ENCODE measurements at places on chromosomes 12 and 14.

DNA sequence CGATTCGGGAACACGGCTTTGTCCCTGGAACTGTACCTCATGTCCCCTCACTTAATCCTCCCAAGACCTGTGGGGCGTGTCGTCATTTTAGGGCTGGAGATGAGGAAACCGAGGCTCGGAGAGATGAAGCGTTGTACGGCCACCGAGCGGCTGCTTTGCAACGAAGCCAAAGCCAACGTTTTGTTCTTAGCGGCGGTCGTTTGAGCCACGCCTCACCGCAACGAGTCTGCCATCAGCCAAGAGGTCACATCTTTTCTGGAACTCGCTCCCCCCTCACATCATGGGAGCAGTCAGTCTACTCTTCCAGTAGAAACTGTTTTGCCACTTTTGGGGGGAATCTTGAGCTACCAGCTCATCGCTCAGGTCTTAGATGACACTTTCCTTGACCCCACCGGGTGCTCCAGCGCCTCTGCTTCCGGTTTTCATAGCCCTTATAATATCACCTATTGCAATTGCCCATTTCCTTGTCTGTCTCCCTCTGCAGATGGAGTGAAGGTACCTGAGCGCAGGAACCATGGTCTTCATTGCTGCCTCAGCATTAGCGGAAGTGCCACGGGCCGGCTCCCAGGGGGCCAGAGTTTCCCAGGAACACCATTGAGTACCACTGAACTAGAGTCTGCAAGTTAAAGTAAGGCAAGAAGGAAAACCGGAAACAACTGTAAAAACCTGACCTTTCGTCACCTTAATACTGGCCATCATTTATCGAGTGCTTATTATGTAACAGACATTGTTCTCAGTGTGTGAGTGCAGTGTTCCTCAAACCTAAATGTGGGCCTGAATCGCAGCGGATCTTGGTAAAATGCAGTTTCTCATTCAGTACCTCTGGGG, 19.6 kb downstream of the NINJ2 start:
- no peak for DNase-seq

DNA sequence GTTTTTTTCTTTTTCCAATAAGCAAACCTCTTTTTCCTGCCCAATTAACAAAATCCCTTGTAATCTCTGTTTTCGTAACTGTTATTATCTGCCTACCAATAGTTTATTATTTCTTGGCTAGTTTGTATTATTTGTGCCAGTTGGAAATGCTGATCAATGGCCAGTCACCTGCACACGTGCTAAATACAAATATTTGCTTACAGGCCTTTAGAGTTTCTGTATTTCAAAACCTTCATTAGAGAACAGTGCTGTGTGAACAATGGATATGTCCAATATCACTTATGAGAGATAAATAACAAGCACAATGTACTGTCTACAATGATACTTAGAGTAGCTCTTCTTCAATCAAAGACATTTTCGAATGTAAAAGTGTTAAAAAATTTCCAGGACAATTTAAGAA, 10.8 kb upstream of the DYRK2 start:
- no peak for DNase-seq

- peak; percentile 19 for DNase-seq
These were observed 226.2 kb upstream of the CRY1 start for GRCh38 chr12:107319533-107320032.

DNA sequence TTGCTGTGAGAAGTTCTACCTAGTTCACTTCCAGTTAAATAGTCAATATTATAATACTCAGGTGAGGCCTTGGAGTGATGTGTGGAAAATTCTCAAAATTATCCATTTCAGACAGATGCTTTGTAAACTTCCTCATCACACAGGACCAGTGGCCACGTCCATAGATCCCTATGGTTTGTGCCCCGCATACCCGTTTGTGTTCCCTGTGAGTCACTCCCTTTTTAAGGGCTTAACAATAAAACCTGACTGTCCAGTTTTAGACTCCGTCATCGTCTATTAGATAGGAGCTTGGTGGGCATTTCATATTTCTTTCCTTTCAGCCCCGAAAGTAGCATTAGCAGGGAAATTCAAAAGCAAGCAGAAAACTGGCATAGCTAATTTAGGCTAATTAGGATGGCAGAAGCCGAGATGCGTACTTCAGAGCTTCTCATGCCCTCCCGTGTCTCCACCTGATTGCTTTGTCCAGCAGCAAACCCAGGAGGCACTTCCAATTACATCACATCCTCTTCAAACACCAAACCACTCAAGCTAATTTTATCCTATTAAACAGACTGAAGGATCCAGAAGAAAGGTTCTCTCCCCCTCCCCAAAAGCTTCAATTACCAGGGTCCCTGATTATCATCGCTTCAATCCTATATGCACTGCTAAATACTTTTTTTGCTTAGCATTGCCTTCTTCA, 186.6 kb upstream of the OTX2 start:
- DNase-seq = no peak

DNA sequence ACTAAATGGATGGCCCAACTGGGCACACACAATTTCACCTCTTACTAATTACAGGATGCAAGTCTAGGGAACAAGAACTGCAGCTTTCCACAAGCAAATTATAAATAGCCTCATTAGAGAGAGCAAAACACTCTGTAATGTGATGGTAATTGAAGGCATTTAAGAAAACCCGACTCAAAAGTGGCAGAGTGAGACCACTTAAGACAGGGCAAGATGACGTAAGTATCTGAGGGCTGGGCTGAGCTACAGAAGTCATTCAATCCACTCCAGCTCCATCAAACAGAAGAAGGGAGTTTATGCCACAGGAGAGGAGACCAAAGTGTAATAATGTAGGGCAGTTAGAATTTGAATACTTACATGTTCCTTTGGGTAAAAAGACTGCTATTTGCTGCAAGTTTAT, 90.3 kb downstream of the PRKAB1 start:
- no peak for DNase-seq

DNA sequence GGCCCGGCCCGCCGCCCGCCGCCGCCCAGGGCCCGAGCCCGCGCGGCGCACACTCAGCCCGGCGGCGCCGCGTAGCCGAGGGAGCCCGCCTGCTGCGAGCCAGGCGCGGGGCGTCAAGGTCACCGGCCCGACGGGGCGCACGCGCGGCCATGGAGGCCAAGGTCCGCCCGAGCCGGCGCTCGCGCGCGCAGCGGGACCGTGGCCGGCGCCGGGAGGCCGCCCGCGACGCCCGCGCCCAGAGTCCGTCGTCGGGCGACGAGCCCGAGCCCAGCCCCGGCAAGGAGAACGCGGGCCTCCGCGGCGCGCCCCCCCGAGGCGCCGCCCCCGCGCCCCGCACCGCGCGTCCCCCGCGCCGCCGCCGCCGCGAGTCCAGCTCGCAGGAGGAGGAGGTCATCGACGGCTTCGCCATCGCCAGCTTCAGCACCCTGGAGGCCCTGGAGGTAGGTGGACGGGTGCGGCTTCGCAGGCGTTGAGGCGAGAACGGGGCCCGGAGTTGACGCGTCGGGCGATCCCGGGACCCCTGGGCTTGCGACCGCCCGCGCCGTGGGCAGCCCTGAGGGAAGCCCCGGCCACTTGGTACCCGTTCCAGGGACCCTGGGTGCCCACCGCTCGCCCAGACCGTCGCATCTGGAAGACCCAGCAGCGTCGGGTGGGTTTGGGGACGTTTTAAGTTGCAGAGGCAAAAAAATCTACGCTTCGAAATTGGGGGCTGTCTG, 629 bp downstream of the FBRSL1 start:
- DNase-seq = no peak

- no peak for DNase-seq
These were observed 12.2 kb downstream of the TMTC2 start for GRCh38 chr12:82698708-82699564.
